ENCODE measurements at places on chromosomes 1 and 21.
A peak's percentile ranks its signal among the peaks of the same experiment; 100 is the strongest.

- H3K36me3 ChIP-seq = no peaks in the 10 kb centered on the region
- H3K4me3 ChIP-seq = no peak overlapping the region
- no peak overlapping the region for H3K27ac ChIP-seq
- peaks cover 6% of the 10 kb centered on the region for H3K4me1 ChIP-seq
These were observed 35.1 kb downstream of the RABGAP1L start for GRCh38 chr1:174194461-174194860.

- H3K27me3 ChIP-seq = no peaks in the 10 kb centered on the region
- peaks cover 36% of the 10 kb centered on the region for H3K4me1 ChIP-seq
- no peak overlapping the region for H3K27ac ChIP-seq
- H3K36me3 ChIP-seq = no peaks in the 10 kb centered on the region
- no peak overlapping the region for H3K4me3 ChIP-seq
- DNase-seq = no peak
These were observed 30.1 kb downstream of the ATF3 start for GRCh38 chr1:212638492-212639151.

GRCh38 chr1:78104322-78104721, 58.6 kb downstream of the GIPC2 start:
- no peaks in the 10 kb centered on the region for H3K4me1 ChIP-seq
- no peak for DNase-seq
- H3K4me3 ChIP-seq = no peak overlapping the region
- H3K36me3 ChIP-seq = no peaks in the 10 kb centered on the region
- H3K27me3 ChIP-seq = peaks cover 4% of the 10 kb centered on the region

- no peak overlapping the region for H3K4me3 ChIP-seq
- no peaks in the 10 kb centered on the region for H3K27me3 ChIP-seq
- H3K36me3 ChIP-seq = peaks cover 61% of the 10 kb centered on the region
- H3K4me1 ChIP-seq = no peaks in the 10 kb centered on the region
These were observed 26.4 kb upstream of the EVA1B start for GRCh38 chr1:36349839-36350238.

DNA sequence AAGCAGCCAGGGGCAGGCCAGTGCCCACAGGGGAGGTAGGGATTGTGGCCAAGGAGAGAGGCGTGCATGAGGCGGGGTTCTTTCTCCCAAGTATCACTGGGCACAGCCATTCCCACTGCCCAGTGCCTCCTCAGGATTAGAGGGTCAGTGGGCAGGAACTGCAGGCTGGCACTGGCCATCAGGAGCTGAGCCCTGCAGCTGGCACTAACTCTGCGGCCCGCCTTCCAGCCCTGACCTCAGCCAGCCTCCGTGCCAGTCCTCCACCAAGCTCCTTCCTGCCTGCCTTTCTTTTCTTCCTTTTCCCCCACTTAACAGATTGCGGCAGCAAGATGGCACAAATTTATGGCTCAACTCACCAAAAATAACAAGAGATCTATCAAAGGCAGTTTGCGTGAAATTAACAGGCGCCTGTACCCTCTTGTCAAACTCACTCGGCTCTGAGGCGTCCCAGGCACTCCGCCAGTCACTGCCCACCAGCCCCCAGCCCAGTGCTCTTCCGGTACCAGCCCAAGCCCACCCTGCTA, 11.1 kb downstream of the ADGRB2 start:
- no peaks in the 10 kb centered on the region for H3K36me3 ChIP-seq
- no peak for DNase-seq
- peaks cover 29% of the 10 kb centered on the region for H3K4me1 ChIP-seq
- H3K27ac ChIP-seq = peak overlapping the region; percentile 12
- no peak overlapping the region for H3K4me3 ChIP-seq

- no peaks in the 10 kb centered on the region for H3K36me3 ChIP-seq
- no peaks in the 10 kb centered on the region for H3K4me1 ChIP-seq
- no peak for DNase-seq
- H3K4me3 ChIP-seq = no peak overlapping the region
- H3K27me3 ChIP-seq = peaks cover 5% of the 10 kb centered on the region
These were observed 75.4 kb downstream of the DPT start for GRCh38 chr1:168653567-168653966.

GRCh38 chr1:230507666-230508402, 81.7 kb upstream of the PGBD5 start:
- no peaks in the 10 kb centered on the region for H3K27me3 ChIP-seq
- no peaks in the 10 kb centered on the region for H3K4me1 ChIP-seq
- no peak overlapping the region for H3K4me3 ChIP-seq
- no peak for DNase-seq
- H3K27ac ChIP-seq = no peak overlapping the region

DNA sequence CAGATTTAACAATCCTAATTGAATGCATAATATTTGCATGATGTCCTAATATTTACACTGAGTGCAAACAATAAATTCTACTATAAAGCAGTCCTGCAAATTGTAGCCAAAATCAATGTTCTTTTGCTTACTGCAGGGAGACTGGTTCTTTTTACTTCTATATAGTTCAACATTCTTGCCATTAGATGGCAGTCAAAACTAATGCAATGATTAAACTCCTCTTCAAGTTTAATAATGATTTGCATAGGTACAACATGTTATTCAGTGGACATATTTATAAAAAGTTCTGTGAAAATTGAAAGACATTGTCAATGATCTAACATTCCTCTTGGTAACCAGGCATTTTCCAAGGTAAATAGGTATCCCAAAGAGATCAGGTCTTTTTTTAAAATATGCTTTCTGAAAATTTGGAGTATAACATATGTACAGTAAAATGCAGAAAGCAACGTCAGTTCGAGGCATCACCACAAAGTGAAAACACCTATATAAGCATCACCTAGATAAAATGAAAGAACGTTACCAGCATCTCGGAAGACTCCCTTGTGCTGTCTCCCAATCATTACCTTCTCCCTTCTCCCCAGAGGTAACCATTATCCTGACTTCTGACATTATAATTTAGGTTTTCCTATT, 9.8 kb upstream of the FNBP1L start:
- DNase-seq = no peak
- no peaks in the 10 kb centered on the region for H3K36me3 ChIP-seq
- H3K4me1 ChIP-seq = no peaks in the 10 kb centered on the region
- H3K27ac ChIP-seq = no peak overlapping the region
- peaks cover 7% of the 10 kb centered on the region for H3K27me3 ChIP-seq
- no peak overlapping the region for H3K4me3 ChIP-seq
